ENCODE measurements at places on chromosomes 12 and 14.

- H3K36me3 ChIP-seq: peaks cover 17% of the 10 kb centered on the region
- H3K4me1 ChIP-seq: peaks cover 38% of the 10 kb centered on the region
- peak; percentile 79 for DNase-seq
- no peak overlapping the region for H3K4me3 ChIP-seq
- no peaks in the 10 kb centered on the region for H3K27me3 ChIP-seq
Measured at GRCh38 chr14:68137704-68138619, 318.4 kb downstream of the RAD51B start.

GRCh38 chr12:51591016-51591901 is at the start of gene SCN8A:
Gene SCN8A (plus strand): TSS chr12:51591233. CDS start chr12:51662818, 71,585 bp downstream.
- H3K4me1 ChIP-seq: peaks cover 2% of the 10 kb centered on the region
- DNase-seq: peak; percentile 61
- peak within 1 kb of the TSS; percentile 91 for H3K4me3 ChIP-seq
- no peaks in the 10 kb centered on the region for H3K27me3 ChIP-seq

- DNase-seq: no peak
- H3K27me3 ChIP-seq: peaks cover 58% of the 10 kb centered on the region
- H3K4me3 ChIP-seq: no peak overlapping the region
- H3K4me1 ChIP-seq: no peaks in the 10 kb centered on the region
- H3K36me3 ChIP-seq: no peaks in the 10 kb centered on the region
- no peak overlapping the region for H3K27ac ChIP-seq
Measured at GRCh38 chr14:96698960-96699539, 98.1 kb upstream of the VRK1 start.

GRCh38 chr12:19988948-19989347 is 379.4 kb upstream of the PDE3A start:
- H3K4me3 ChIP-seq: no peak overlapping the region
- no peaks in the 10 kb centered on the region for H3K36me3 ChIP-seq
- DNase-seq: no peak
- H3K4me1 ChIP-seq: peaks cover 7% of the 10 kb centered on the region
- H3K27ac ChIP-seq: no peak overlapping the region

- H3K4me1 ChIP-seq: no peaks in the 10 kb centered on the region
- no peak overlapping the region for H3K4me3 ChIP-seq
- H3K27ac ChIP-seq: no peak overlapping the region
- no peaks in the 10 kb centered on the region for H3K27me3 ChIP-seq
- no peaks in the 10 kb centered on the region for H3K36me3 ChIP-seq
- no peak for DNase-seq
Measured at GRCh38 chr14:63088865-63089264, 43.6 kb upstream of the KCNH5 start.

DNA sequence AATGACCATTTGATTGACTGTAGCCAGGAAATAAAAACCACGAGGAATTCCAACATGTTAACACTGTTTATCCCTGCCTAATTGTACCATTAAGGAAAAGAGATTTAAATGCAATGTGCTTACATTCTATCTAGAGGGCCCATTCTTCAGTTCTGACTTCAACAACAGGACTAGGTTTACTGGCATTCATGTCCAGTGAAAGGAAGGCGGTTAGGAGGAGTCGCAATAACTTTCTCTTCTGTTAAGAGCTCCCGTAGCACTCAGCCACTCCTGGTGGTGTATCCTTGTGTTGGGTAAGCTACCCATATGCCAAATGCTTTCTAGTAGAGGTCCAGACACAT is 154.7 kb downstream of the STXBP6 start:
- no peaks in the 10 kb centered on the region for H3K27me3 ChIP-seq
- no peak overlapping the region for H3K27ac ChIP-seq
- no peak for DNase-seq
- H3K36me3 ChIP-seq: no peaks in the 10 kb centered on the region
- no peaks in the 10 kb centered on the region for H3K4me1 ChIP-seq
- no peak overlapping the region for H3K4me3 ChIP-seq

GRCh38 chr12:84507956-84508850 is 404.4 kb downstream of the SLC6A15 start:
- DNase-seq: peak; percentile 24
- H3K27ac ChIP-seq: no peak overlapping the region
- H3K36me3 ChIP-seq: no peaks in the 10 kb centered on the region
- no peak overlapping the region for H3K4me3 ChIP-seq
- no peaks in the 10 kb centered on the region for H3K27me3 ChIP-seq
- peaks cover 19% of the 10 kb centered on the region for H3K4me1 ChIP-seq

- peaks cover 21% of the 10 kb centered on the region for H3K36me3 ChIP-seq
- DNase-seq: no peak
- peak overlapping the region; percentile 95 for H3K27ac ChIP-seq
Measured at GRCh38 chr14:70415788-70416187, 1.1 kb downstream of the SYNJ2BP start.

DNA sequence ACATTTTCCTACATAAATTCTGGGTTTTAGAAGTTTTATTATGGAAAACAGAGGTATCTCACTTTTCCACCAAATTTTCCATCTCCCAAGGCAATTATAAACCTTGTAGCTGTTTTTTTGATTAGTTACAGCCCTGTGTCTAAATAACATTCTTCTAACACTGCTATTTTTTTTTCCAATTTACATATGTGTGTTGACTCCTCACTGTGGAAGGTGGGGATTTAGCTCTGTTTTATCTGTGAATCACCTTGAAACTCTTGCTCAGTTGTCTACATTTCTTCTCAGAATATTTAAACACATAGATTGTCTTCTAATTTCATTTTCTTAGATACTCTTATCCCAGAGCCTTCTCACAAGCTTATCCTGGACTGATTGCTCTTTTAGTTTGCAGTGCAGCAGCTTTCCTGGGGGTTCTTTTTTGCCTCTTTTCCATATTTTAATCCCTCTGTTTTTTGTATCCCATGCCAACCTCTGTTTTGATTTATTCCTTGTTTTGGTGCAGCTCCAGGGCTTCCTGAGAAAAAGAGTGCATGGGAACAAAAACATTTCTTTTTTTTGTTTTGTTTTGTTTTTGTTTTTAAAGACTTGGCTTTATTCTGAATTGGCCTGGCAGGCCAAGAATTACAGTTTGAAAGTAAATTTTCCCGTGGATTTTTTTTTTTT is 36.7 kb downstream of the TBC1D15 start:
- peaks cover 57% of the 10 kb centered on the region for H3K36me3 ChIP-seq
- no peak for DNase-seq

DNA sequence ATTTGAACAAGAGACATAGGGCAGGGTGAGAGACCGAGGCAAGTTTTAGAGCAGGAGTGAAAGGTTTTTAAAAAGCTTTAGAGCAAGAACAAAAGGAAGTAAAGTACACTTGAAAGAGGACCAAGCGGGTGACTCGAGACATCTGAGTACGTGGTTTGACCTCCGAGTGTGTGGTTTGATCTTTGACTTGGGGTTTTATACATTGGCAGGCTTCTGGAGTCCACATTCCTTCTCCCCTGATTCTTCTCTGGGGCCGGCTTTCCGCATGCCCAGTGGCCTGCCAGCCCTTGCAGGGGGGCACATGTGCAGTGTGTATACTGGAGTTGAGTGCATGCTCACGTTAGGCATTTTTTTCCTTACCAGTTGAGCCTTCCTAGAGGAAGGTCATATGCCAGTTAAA is 96.3 kb downstream of the SLC15A4 start:
- peak overlapping the region; percentile 25 for H3K27ac ChIP-seq
- peaks cover 33% of the 10 kb centered on the region for H3K4me1 ChIP-seq
- no peaks in the 10 kb centered on the region for H3K27me3 ChIP-seq

- peak overlapping the region; percentile 95 for H3K4me3 ChIP-seq
- DNase-seq: peak; percentile 69
- peaks cover 32% of the 10 kb centered on the region for H3K36me3 ChIP-seq
- H3K27ac ChIP-seq: peak overlapping the region; percentile 90
- H3K27me3 ChIP-seq: no peaks in the 10 kb centered on the region
Measured at GRCh38 chr14:93207468-93208308, 632 bp downstream of the UBR7 start.

GRCh38 chr14:32576088-32576795 is 247.1 kb downstream of the AKAP6 start:
- peak; percentile 51 for DNase-seq
- no peak overlapping the region for H3K4me3 ChIP-seq
- H3K36me3 ChIP-seq: no peaks in the 10 kb centered on the region
- peaks cover 37% of the 10 kb centered on the region for H3K27me3 ChIP-seq

- no peaks in the 10 kb centered on the region for H3K27me3 ChIP-seq
- H3K4me3 ChIP-seq: no peak overlapping the region
- peaks cover 9% of the 10 kb centered on the region for H3K36me3 ChIP-seq
Measured at GRCh38 chr14:65281991-65282895, 130.3 kb upstream of the FUT8 start.

GRCh38 chr14:98417001-98417400 is 855.0 kb downstream of the BCL11B start:
- H3K27ac ChIP-seq: no peak overlapping the region
- H3K36me3 ChIP-seq: no peaks in the 10 kb centered on the region
- no peak overlapping the region for H3K4me3 ChIP-seq
- H3K27me3 ChIP-seq: no peaks in the 10 kb centered on the region
- no peaks in the 10 kb centered on the region for H3K4me1 ChIP-seq

GRCh38 chr12:122006186-122006926 is 15.3 kb upstream of the BCL7A start:
- no peaks in the 10 kb centered on the region for H3K27me3 ChIP-seq
- DNase-seq: no peak
- H3K4me1 ChIP-seq: no peaks in the 10 kb centered on the region
- H3K4me3 ChIP-seq: no peak overlapping the region
- no peak overlapping the region for H3K27ac ChIP-seq

DNA sequence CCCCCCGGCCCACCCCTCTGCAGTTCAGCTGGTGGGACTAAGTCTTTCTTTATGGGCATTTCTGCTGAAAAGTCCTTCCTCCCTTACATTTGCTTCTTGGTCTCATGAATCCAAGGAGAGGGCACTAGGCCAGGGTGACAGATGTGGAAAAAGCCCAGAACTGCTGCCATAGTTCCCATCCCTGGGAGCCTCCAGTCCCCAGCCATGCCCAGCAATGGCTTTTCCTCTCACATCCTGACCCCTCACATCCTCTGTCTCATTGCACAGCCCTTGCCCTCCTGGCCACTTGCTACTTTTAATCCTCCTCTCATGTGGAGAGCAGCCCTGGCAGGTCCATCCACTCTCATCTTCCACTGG is 122.5 kb downstream of the ZFP36L1 start:
- peaks cover 33% of the 10 kb centered on the region for H3K4me1 ChIP-seq
- peaks cover 3% of the 10 kb centered on the region for H3K36me3 ChIP-seq
- H3K27ac ChIP-seq: no peak overlapping the region
- no peaks in the 10 kb centered on the region for H3K27me3 ChIP-seq

- peaks cover 42% of the 10 kb centered on the region for H3K4me1 ChIP-seq
- no peak overlapping the region for H3K27ac ChIP-seq
- peaks cover 6% of the 10 kb centered on the region for H3K36me3 ChIP-seq
- no peak for DNase-seq
Measured at GRCh38 chr12:13247596-13247995, 51.1 kb downstream of the EMP1 start.

- no peak overlapping the region for H3K27ac ChIP-seq
- no peak overlapping the region for H3K4me3 ChIP-seq
- no peaks in the 10 kb centered on the region for H3K36me3 ChIP-seq
- peaks cover 47% of the 10 kb centered on the region for H3K27me3 ChIP-seq
Measured at GRCh38 chr12:108355069-108355468, 16.0 kb upstream of the CMKLR1 start.

GRCh38 chr12:110860833-110861296 is 14.1 kb downstream of the CCDC63 start:
- H3K27ac ChIP-seq: no peak overlapping the region
- no peak for DNase-seq
- peaks cover 9% of the 10 kb centered on the region for H3K27me3 ChIP-seq
- H3K4me1 ChIP-seq: no peaks in the 10 kb centered on the region
- H3K4me3 ChIP-seq: no peak overlapping the region

DNA sequence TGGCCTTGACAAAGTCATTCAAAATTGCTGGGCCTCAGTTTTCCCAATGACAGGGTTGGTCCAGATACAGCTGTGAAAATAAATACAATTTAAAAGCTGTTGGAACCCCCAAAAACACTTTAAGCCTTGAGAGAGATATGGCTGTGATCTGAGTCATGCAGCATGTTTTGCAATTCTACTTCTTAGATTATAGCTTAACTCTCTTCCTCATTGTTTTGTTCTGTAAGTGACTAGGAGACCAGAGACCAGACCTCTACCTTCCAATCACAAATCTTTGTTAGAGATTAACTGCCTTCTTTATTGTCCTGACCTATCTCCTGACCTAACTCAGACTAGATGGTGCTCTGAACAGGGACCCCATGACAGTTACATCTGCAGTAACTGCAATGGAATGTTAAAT is 198.1 kb downstream of the STXBP6 start:
- H3K36me3 ChIP-seq: no peaks in the 10 kb centered on the region
- peak overlapping the region; percentile 56 for H3K27ac ChIP-seq
- no peaks in the 10 kb centered on the region for H3K27me3 ChIP-seq
- peaks cover 27% of the 10 kb centered on the region for H3K4me1 ChIP-seq
- no peak for DNase-seq
- peak overlapping the region; percentile 13 for H3K4me3 ChIP-seq

- no peaks in the 10 kb centered on the region for H3K36me3 ChIP-seq
- no peak for DNase-seq
Measured at GRCh38 chr12:18551701-18552100, 186.1 kb downstream of the PLCZ1 start.

- DNase-seq: no peak
- no peaks in the 10 kb centered on the region for H3K4me1 ChIP-seq
- no peak overlapping the region for H3K4me3 ChIP-seq
Measured at GRCh38 chr12:4908684-4909409, 858 bp upstream of the KCNA1 start.

- H3K4me1 ChIP-seq: no peaks in the 10 kb centered on the region
- no peaks in the 10 kb centered on the region for H3K27me3 ChIP-seq
- no peaks in the 10 kb centered on the region for H3K36me3 ChIP-seq
- no peak overlapping the region for H3K27ac ChIP-seq
- no peak for DNase-seq
- no peak overlapping the region for H3K4me3 ChIP-seq
Measured at GRCh38 chr14:20837831-20838230, 35.2 kb upstream of the RNASE1 start.

DNA sequence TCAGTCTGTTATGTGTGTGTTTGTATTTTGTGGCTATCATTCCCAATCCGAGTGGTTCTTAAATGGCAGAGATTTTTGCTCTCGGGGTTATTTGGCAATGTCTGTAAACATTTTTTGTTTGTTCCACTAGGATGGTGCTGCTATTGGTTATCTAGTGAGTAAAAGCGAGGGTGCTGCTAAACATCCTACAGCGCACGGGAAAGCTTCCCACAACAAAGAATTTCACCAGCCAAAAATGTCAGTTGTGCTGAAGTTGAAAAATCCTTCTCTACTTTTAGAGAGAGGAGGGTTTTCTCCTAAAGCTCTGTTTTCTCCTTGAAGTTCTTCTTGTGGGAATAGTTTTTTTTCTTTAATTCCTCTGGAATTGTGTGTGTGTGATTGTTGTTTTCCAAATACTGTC is 2.4 kb downstream of the EXD2 start:
- peaks cover 3% of the 10 kb centered on the region for H3K27me3 ChIP-seq
- H3K4me3 ChIP-seq: no peak overlapping the region
- no peaks in the 10 kb centered on the region for H3K4me1 ChIP-seq
- DNase-seq: no peak
- no peak overlapping the region for H3K27ac ChIP-seq

GRCh38 chr12:116177017-116177416 is 100.5 kb downstream of the MED13L start:
- peaks cover 8% of the 10 kb centered on the region for H3K4me1 ChIP-seq
- no peaks in the 10 kb centered on the region for H3K27me3 ChIP-seq
- H3K27ac ChIP-seq: no peak overlapping the region

Measured in Calu3 (cell line).